Kidney glomerular epithelial cell (primary cell): ENCODE measurements at places on chromosomes 4 and X.

DNA sequence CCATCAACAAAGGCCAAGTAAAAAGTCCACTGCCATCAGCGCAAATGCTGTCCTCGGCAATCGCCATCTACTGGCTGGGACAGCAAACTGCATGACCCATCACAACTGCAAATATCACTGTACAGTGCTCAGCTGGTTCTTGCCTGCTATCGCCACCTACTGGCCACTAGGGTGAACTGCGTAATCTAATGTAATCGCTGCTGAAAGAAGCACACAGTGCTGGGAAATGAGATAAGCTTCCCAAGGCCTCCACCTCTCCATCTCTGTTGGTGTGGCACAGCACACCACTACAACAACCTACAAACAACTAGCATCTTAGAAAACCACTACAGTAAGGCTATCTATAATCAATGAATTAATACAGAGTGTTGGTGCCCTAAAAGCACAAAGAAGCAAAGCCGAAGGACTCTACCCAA is 298.3 kb downstream of the TEX13A start:
- peak; percentile 32 for DNase-seq

DNA sequence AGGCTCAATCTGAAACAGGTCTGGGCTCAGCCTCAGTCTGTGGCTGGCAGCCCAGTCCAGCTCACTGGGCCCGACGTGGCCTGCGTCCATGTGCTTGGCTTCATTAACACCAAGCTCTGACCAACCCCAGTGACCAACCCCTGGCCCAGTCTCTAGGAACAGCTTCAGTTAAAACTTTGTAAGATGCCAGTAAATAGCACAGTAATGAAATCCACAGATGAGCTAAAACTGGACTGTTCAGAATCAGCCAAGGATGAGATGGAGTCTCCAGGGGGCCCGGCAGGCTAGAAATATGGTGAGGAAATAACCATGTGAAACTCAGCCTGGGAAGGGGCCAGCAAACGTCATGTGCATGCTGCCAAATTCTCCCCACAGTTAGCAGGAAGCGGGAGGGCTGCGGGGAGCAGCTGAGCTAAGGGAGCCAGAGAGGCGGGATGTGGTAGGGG is 37.1 kb upstream of the XPNPEP2 start:
- DNase-seq: no peak

GRCh38 chrX:9887659-9888297 is 79.4 kb upstream of the CLDN34 start:
- DNase-seq: no peak

GRCh38 chr4:122005064-122005755 is 53.4 kb upstream of the TRPC3 start:
- no peak for DNase-seq

DNA sequence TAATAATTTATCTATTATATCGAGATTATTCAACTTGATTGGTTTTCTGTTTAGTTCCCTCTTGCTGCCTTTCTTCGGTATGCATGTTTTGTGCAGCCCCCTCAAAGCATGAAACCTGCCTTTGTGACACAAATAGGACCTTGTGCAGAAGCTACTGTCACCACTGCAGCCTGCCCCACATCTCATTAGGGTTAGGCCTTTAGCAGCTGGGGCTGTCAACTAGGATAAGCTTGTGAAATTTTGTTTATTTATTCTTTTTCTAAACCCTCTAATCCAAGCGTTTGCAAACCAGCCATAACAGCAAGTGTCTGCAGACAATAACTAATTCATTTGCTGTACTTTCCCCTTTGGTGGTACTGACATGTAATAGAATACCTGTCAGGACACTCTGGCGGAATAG is 258.9 kb downstream of the RCHY1 start:
- no peak for DNase-seq

- no peak for DNase-seq
These were observed 417 bp downstream of the PPP2R2C start for GRCh38 chr4:6472008-6472386.

- no peak for DNase-seq
These were observed 80.2 kb downstream of the GRIA2 start for GRCh38 chr4:157300701-157301100.

DNA sequence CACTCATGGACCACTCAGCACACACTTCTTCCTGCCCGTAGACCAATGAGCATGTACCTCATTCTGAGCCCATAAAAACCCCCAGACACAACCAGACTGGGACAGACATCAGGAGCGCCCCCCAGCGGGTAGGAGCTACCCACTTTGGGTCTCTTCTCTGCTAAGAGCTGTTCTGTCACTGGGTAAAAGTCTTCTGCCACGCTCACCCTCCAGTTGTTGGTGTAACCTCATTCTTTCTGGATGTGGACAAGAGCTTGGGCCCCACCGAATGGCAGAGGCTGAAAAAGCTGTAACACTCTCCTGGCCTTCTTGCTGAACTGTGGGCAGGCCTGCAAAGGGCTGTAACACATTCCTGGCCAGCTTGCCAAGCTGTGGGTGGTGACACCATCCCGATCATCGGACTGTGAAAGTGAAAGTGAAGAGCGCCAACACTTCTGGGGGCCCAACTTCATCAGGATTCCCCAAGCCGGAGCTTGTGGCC is 137.6 kb downstream of the TECRL start:
- DNase-seq: no peak

- DNase-seq: no peak
These were observed at the start of gene DGAT2L6 for GRCh38 chrX:70176938-70177533. Gene DGAT2L6, plus strand, starts transcription at chrX:70177483. Its CDS starts 100 bp downstream, at chrX:70177583.

DNA sequence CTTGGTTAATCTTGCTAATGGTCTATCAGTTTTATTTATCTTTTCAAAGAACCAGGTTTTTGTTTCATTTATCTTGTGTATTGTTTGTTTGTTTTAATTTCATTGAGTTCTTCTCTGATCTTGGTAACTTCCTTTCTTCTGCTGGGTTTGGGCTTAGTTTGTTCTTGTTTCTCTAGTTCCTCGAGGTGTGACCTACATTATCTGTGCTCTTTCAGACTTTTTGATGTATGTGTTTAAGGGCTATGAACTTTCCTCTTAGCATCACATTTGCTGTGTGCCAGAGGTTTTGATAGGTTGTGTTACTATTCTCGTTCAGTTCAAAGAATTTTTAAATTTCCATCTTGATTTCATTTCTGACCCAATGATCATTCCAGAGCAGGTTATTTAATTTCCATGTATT is 365.4 kb upstream of the GATB start:
- no peak for DNase-seq

GRCh38 chr4:88130003-88130402 is 28.4 kb downstream of the ABCG2 start:
- DNase-seq: no peak
